Mesothelial cell of epicardium (in vitro differentiated cells): ENCODE measurements at places on chromosomes 5 and 9.

DNA sequence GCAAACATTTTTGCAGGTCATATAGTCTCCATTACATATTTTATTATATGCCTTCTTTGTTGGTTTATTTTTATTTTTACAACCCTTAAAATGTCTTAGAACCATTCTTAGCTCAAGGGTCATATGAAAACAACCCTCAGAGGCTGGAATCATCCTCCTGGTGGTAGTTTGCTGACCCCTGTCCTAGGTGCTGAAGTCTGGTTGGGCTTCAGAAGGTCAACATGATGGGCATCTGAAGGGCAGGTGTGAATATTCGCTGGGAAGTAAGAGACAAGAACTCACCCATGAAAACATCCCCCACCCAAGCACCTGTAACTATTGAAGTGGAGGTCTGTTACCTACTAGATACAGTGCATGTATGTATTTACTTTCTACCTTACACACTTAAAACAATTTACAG, 75.4 kb downstream of the OSMR start:
- DNase-seq, result no peak

DNA sequence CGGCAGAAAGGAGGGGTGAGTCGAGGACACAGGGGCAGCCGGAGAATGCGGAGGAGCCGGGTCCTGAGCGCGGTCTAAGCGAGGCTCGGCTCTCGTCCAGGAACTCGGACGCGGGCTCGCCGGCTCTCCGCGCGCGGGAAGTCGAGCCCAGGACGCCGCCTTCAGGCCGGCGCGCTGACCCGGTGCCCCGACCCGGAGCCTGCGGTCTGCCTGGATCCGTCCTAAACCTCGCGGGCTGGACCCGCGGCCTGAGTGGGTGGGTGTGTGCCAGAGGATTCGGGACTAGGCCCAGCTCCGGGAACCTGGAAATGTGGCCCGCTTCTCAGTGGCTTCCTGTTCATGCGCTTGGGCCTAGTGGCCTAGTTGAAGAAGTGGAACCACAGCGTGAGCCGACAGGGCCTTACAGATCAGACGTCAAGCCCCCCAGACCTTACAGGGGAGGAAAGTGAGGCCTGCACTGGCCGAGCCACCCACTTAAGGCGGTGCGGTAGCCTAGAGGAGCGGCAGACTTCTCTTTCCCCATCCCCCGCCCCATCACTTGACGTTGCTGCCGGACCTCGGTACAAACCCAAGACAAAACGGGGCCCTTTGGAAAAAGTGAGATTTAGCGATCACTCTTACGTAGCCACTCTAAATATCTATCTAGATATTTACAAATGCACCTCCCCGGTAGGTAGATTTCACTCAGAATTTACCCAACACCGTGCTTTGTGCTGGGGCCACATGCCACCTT, 1.2 kb downstream of the CDKN2B-AS1 start:
- DNase-seq, result peak; percentile 66

- DNase-seq, result no peak
Observed at GRCh38 chr9:16268067-16268881, 602.2 kb downstream of the BNC2 start.

DNA sequence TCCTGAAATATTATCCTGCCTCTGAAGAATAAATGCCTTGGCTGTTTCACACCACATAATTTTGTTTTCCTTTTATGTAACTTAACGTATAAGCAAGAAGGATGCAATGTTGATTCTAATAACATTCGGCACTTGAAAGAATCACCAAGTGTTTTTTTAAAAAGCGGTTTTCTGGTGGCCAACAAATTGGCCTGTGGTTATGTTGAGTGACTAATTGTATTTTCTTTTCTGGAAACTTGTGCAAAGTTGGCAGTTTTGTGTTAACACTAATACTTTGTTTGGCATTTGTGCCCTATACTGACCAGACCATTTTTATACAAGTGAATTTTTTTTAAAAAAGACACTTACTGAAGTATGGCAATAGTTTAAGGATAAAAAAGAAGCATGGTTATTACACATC, 452.7 kb downstream of the BNC2 start:
- DNase-seq, result no peak

DNA sequence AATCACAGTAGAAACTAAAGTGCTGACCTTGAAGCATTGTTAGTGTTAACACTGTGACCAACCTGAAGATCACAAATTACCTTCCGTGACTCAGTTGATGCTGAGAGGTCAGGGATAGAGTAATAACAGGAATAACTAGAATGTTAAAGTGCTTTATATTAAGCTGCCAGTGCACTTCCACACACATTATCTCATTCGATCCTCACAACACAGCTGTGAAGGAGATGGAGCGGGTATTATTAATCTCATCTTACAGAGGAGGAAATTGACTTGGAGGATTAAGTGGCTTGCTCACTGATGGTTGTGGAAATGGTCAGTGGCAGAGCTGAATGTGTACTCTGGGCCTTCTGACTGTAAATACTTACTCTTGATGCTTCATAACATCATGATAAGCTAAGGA, 252.5 kb upstream of the DMRT1 start:
- no peak for DNase-seq

DNA sequence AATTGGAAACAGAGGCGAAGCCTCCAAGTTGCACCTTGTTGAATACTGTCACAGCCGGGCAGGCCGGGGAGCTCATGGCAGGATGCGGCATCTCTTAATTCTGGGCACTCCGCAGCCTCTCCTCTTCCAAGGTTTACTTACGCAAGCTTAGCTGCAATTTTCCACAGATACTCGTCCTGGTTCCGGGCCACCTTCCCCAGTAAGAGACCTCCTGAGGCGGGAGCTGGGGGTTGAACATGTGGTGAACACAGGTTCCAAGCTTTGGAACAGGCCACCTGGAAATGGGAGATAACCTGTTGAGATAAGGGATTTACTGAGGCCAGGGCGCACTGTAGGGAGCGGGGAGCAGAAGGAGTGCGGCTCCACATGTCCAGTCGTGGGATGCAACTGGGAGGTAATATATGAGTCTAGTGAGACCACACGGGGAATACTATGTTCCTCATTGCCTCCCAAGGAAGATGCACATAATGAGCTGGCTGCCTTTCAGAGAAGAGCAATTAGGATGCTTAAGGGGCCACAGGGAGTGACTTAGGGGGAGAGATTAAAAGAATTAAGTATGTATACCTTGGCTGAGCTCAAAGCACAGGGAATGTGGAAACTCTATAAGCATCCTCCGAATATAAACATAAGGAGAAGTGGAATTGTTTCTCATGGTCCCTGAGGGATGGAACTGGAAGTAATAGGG, 335.2 kb downstream of the CWC27 start:
- no peak for DNase-seq

GRCh38 chr5:16806711-16807546, 129.2 kb downstream of the MYO10 start:
- no peak for DNase-seq

GRCh38 chr9:2634818-2635217, 13.2 kb downstream of the VLDLR start:
- no peak for DNase-seq

GRCh38 chr9:134061019-134061687, 6.7 kb downstream of the BRD3 start:
- DNase-seq, result peak; percentile 35

- no peak for DNase-seq
Observed at GRCh38 chr9:25573281-25573680, 105.0 kb downstream of the TUSC1 start.

DNA sequence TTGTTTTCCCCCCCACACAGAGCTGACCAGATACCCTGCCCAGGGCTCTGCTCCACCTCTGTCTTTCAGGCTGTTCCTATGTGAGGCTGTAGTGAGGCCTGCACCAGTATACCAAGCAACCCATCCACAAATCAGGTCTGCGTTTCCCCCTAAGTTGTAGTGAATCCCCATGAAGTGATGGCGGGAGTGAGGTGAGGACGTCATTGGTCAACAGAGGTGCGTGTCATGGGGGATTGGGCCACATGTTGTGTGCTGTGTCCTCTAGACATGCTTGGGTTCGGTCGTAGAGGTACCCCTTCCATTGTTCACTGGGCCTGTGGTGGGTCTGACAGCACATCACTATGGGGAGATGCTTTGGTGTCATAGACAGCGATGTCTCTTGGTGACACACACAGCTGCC, 184.6 kb downstream of the CACNA1B start:
- DNase-seq, result no peak

DNA sequence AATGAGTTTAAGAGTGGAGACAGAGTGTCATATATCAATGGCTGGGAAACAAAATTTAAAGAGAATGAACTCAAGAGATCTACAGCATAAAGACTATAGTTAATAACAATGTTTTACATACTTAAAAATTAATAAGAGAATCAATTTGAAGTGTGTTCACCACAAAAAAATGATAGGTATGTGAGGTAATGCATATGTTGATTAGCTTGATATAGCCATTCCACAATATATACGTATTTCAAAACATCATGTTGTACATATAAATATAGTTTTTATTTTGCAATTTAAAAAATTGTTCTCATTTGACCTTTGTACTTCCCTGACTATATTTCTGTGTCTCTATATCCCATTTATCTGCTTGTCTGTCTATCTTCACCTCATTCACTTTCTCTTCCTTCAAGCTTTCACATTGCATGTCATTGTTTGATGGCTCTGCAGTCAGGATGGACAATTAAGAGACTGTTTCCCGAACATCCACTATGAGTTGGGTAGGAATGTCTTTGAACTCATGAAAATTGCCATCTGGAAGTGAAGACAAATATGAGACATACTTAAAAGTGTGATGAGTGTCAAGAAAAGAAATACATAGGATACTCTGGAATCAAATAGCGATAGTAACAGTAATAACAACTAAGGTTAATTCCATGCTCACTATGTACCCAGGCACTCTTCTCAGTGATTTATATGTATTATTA, 359.9 kb upstream of the ACTBL2 start:
- no peak for DNase-seq

- no peak for DNase-seq
Observed at GRCh38 chr9:117400171-117400570, 14.7 kb downstream of the ASTN2 start.

DNA sequence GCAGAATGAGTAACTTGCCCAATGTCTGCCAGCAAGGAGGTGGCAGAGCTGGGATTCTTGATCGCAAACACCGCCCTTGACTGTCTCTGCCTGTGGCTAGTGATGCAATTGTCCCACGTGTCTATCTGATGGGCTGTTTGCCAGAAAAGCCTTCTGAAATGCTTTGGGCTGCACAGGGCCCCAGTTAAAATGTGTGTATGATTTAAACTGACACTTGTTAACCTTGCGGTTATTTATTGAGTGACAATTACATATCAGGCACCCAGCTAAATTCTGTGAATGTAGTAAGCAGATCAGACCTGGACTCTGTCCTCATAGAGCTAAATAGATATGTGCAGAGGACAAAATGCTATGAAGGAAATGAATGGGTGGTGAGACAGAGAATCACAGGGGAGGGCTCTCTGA, 11.6 kb upstream of the IL12B start:
- no peak for DNase-seq

DNA sequence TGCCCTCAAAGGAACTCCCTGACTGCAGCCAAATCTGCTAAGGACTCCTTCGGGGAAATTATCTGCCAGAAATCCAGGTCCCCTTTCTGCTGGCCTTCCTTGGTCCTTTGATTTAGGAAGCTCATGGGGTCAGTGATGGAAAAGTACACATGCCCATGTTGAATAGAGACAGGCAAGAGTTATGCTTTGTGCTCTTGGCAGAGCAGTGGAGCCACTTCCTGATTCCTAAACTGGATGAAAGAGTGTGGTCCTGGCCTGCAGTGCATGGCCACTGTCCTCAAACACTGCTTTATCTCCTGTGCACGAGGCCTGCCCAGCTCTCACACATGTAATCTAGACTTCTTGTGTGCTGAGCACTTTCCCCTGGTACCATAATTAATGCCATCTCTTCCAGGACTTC, 2.0 kb upstream of the EBF1 start:
- DNase-seq, result no peak

DNA sequence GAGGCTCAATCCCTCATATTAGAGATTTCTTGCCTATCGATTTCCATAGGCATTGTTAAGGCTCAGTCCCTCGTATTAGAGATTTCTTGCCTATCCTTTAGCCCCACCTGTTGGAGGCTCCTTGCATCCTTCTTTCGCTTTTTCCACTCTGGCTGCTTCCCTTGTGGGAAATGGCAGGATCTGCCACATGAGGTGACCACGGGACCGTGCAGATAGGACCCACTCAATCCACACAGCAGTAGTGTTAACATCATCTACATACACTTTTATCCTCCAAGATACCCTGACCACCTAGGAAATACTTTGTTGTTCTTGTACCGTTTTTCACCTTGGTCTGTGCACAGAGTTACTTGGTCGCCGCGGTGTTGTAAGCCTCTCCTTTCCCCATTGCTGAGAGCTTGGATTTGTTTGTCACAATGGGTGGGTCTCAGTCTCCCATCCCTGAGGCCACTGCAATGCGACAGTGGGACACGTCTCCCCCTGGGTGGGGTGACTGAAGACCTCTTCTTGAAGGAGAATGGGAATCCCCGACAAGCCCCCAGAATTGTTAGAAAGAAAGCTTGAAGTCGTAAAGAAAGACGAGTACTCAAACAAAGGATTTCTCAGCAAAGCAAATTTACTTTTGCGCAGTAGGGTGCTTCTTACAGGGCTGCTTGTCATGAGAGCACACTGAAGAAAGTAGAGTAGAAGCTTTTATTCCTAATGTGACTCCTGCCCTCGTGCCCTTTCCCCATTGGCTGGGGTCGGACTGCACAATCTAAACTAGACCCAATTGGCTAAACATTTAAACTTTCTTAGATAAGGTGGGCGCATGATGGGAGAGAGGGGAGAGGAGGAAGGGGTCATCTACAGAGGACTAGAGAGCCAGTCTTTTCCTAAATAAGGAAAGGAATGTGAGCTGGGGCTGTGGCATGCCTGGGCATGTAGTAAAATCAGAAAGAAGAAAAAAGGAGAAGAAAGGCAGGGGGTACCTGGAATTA, 19.8 kb downstream of the IFT74 start:
- no peak for DNase-seq

GRCh38 chr9:97511655-97512427, 10.4 kb downstream of the TMOD1 start:
- no peak for DNase-seq

GRCh38 chr9:72856972-72857623, 95.8 kb downstream of the ALDH1A1 start:
- DNase-seq, result no peak

GRCh38 chr5:142015781-142016533, 3.1 kb upstream of the GNPDA1 start:
- DNase-seq, result no peak

DNA sequence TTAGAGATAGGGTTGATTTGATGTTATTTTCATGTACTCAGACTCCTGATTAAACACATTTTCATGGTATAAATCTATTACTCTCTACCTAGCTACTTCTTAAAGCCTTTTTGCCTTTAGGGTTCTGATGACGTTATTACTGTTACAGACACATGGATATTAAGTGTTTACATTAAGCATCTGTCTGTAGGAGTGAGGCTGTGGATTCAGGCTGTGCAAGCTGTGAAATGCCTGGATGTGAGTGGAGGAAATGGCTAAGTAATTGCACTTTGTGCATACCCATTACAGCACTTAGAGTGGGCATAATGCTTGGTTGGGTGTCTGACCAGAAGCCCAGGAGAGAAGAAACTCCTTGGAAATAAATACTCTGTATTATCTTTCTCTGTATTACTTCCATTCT, 186.8 kb downstream of the SNX18 start:
- DNase-seq, result no peak

- DNase-seq, result no peak
Observed at GRCh38 chr9:85971731-85972130, 30.8 kb downstream of the NAA35 start.
